OCI-M1 (cell line): ENCODE measurements at places on chromosomes 16 and 17.

- no peak for DNase-seq
These were observed 5.2 kb downstream of the KRT14 start for GRCh38 chr17:41581366-41582060.

DNA sequence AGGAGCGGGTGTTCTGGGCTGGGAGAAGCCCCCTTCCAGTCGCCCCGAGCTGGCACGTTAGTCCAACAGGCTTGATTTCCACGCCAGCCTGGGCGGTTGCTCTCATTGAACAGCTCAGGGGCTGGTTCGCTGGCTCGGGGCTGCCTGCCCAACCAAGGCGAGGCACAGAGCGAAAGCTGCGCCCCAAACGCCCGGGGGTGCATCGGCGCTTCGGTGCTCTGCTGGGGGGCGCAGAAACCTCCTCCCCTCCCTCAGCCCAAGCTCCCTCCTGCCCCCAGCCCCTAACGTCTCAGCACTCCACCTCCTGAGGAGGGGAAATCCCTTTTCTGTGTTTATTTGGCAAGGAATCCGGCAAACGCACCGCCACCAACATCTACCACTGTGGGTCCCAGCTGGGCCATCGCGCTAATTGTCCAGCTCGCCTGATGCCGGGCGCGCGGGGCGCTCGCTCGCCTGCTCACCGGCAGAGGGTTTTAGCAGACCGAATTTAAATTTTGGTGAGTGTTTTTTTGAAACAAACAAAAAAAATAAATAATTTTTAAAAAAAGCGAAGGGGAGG lies 29.5 kb upstream of the RBFOX1 start:
- no peak for DNase-seq

DNA sequence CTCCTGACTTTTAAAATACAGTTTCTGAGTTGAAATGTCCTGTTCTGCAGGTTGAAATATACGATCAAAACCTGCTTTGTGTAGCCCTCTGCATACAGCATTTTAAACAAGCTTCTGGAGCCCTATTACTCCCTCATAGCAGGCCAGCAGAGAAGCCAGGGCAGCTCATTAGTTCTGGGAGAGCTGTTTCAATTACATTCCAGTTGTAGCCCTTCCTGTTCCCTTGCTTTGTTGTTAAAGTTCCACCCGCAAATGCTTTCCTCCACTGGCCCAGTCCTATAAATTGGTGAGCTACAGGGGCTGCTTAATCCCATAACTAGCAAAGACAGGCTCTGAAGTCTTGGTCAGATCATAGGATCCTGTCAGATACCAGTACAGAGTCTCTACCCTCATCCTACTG lies 162.5 kb downstream of the SLC39A11 start:
- DNase-seq = no peak

DNA sequence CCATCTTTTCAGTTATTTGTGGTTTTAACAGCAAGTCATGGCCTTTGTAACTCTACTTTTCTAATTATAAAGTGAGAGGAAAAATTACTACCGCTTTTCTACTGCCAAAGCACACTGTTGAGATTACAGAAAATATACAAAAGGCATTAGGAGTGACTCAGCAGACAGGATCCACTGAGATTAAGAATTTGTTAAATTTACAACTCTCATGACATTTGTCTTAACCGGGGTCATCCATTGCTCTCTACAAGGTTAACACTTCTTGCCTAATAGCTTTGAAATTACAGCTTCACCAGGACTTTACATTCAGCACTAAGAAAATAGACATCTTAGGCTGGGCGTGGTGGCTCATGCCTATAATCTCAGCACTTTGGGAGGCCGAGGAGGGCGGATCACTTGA lies 93.4 kb downstream of the SSH2 start:
- peak; percentile 36 for DNase-seq

DNA sequence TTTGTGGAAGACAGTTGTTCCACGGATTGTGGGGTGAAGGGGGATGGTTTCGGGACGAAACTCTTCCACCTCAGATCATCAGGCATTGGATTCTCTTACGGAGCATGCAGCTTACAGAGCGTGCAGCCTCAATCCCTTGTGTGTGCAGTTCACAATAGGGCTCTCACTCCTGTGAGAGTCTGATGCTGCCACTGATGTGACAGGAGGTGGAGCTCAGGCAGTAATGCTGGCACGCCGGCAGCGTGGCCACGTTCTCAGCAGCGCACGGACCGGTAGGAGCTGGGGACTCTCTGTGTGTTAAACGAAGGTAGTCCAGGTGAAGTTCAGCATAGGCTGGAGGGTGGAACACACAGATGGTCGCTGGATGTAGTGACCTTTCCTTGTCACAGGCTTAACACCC lies 37.8 kb downstream of the SEC14L1 start:
- no peak for DNase-seq

- no peak for DNase-seq
These were observed 113.8 kb downstream of the OR1D5 start for GRCh38 chr17:2949469-2950044.

GRCh38 chr17:77579682-77580081 lies 378.8 kb upstream of the TNRC6C start:
- peak; percentile 90 for DNase-seq

DNA sequence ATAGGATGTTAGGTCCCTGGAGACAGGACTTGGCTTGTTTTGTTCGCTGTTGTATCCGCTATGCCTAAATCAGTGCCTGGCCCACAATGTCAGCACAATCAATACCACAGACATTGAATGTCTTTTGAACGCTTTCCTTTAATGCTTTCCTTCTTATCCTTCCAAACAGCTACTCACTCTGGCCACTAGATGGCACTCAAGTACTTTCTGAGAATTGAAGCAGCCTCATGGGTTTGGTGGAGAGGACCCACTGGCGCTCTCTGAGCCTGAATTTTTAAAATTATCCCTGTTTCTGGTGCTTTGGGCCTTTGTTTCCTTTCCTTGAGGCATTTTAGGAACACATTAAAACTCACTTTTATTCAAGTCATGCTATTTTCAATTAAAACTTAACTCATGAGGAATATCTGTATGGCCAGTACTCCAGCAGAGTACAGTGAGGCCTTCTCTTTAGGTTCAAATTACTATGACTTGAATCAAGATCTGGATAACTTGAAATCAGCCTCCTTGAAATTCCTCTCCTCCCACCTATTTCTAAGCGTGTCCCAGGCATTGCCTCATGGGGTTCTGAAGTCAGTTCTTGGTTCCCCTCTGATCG lies 3.2 kb upstream of the NLRP1 start:
- peak; percentile 83 for DNase-seq

DNA sequence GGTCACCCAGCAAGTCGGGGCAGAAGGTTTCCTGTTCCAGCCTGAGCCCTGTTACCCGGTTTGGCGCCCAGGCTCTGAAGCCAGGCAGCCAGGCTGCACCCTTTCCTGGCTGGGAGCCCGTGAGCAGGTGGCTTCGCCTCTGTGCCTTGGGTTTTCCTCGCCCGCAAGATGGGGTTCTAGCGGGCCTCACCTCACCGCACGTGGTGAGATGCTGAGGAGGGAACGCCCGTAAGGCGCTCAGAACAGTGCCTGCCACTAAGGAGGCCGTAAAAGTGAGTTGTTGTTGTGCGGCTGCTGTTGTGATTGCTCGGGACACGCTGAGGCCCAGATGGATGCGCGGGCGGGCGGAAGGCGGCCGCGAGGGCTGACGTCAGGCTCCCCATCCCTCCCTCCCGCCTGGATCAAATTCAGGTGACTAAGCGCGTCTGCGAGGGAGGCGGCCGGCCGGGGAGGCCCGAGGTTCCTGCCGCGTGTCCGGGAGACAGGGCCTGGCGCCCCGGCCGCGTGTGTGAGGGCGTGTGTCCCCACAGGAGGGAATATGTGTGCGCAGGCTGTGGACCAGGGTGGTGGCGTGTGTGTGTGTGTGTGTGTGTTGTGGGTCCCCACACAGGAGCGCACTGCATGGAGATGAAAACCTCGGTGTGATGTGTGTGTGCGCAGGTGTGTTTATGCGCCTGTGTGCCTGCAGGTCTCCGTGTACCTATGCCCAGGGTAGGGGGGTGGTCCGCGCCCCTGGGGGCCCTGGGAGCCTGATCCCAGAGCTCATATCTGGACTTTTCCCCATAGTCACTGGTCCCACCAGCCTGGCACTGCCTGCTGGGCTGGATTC lies 4.3 kb downstream of the CAMKK1 start:
- DNase-seq = no peak

- no peak for DNase-seq
These were observed 30.7 kb downstream of the YPEL2 start for GRCh38 chr17:59361916-59362810.

- DNase-seq = no peak
These were observed 3.5 kb downstream of the SLC7A6 start for GRCh38 chr16:68267612-68268405.
